Eye (tissue), 1 donor: ENCODE measurements at places on chromosomes 6 and 20.

DNA sequence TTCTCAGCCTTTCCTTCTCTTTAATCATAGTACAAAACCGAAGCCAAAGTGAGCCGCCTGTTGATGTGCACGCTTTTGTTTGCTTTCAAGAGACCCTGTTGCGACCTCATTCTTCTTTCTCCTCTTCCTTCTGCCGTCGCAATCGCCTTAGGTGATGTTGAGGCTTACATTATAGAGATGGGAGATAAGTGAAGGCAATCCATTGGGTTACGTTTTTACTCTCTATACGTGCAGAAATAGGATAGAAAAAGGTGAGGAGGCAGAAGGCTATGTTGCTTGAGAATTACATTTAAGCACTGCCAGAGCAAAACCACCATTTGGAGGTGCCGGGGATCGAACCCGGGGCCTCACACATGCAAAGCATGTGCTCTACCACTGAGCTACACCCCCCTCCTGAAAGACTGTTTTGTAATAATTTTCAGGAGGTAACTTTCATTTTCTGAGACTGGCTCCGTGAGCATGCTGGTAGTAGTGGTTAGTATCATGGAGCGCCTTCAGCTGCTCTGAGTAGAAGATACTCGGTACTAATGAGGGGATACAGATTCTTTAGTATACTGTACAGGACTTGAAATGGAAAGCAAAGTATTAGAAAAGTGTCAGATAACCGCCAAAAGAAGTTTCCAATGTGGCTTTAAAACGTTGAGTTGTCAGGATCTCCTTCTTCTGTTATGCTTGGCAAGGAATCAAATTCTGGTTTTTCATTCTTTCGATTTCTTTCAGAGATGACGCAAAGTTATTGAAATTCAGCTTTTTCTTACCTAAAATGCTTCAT is 165.6 kb downstream of the TRIM27 start:
- DNase-seq, result no peak

GRCh38 chr20:44730441-44730840 is 15.2 kb upstream of the KCNK15 start:
- peak; percentile 40 for DNase-seq

- DNase-seq, result no peak
Observed at GRCh38 chr6:26457264-26457805, 420 bp upstream of the BTN2A1 start.

DNA sequence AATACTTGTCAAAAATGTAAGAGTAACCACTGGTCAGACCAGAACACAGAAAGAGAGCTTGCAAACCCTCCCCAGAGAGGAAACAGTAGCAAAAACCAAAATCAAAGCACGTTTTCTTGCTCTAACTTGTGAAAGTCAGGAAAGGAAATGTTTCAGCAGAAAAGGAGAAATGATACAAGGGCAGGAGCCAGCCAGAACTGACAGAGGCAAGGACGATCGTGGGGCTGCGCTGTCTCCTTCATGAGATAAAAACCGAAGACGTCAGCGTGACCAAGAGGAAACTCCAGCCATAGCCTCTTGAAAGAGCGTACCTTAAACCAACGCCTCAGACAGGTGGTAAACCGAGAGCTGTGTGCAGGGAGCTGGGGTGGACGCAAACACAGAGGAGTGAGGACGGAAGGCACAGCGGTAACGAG is 27.5 kb downstream of the LAMA5 start:
- no peak for DNase-seq

DNA sequence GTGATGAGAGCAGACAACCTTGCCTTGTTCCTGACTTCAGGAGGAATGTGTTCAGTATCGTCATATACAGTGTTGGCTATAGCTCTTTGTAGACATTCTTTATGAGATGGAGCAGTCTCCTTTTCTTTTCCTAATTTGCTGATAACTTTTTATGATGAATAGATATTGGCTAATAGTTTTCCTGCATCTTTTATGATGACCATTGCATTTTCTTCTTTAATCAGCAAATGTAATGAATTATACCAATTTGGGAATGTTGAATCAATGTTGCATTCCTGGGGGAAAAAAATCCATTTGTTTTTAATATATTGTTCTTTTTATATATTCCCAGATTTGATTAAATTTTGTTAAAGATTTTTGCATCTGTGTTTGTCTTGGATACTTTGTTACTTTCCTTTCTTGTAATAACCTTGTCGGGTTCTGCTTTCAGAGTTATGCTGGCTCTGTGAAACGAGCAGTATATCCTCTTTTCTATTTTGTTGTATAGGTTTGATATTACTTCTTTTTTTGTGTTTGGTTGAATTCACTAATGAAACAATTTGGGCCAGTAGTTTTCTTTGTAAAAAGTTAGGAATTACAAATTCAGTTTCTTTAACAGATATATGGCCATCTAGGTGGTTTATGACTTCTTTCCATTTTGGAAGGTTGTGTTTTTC is 23.9 kb downstream of the KDM1B start:
- no peak for DNase-seq

DNA sequence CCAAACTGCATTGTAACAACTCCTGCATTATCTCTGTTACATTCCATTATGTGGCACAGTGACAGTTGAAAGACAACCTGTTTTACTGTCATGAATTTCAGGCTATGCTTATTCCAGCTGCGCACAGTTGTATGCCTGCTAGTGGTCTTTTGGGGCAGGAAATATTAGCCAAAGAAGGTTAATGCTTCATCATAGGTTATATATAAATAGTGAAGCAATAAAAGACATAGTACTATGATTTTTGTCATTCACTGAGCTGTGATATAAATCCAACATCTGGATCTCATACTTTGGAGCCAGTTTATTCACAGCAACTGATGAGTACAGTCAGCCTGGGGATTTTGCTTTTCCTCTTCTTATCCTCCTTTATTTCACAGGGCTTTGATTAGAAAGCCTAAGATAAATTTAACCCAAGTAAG is 55.6 kb downstream of the FILIP1 start:
- peak; percentile 22 for DNase-seq

DNA sequence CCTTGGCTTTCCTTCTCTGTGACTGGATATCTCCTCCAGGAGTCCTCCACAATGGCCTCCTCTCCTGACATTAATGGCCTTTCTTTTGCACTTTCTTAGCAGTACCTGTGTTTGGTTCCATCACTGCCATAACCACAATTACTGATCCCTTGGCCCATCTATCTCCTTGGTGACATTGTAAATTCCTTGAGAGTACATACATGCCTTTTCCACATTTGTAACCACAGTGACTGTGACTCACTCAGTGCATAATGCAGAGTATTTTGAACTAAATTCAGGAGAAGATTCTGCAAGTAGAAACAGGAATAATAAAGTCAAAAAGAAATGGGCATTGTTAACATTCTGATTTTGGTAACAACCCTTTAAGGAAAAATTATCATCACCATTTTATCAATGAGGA is 197.2 kb upstream of the SOX4 start:
- no peak for DNase-seq

DNA sequence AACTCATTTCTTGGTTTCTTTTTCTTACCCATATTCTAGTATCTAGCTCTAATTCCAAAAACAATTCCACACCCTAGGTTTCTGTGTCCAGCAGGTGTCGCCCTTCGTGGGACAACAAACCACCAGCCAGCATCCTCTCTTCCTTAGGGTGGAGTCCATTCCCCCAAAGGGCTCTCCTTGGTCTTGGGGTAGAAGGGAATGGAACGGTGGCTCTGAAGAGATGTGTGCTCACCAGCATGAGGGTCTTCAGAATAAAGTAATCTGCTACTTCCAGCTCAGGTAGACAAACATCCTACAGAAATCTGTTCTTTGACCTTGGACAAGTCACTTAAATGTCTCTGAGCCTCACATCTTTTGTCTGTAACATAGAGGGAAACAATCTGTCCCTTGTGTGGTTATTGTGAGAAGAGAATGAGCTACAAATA is 7.2 kb downstream of the HLA-DMB start:
- DNase-seq, result peak; percentile 86

DNA sequence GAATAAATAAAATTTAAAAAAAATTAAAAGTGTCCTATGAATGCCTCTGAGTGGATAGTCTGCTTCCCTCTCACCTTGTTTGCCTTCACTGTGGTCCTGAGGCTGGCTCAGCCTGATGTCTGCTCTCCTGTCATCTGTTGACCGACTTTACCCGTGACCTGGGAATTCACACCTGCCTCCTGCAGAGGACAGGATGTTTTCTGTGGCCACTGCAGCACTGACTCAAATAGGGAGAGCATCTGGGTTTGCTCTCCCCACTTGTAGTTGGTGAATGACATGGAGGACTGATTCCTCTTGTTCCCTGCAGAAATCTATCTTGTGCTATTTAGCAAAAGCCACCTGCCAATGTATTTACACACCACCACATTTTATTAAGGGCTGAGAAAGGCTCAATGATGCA is 52.4 kb upstream of the ERVFRD-1 start:
- no peak for DNase-seq

- no peak for DNase-seq
Observed at GRCh38 chr20:5773589-5773988, 23.4 kb downstream of the SHLD1 start.

DNA sequence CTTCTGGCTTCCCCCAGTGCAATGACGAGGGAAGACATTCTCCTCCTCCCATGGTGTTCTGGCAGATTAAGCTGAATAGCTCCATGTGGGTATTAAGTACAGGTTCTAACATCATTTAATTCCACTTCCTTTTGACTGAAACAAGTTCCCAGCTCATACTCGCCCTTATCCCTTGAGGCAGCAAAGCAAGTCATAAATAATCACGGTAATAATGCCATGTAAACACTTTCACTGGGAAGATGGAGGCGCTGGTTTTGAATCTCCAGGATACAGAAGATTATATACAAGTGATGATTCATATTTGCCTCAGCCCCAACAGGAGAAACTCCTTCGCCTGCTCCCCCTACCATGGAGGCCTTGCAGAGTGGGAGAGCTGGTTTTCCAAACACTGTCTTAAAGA is 141.3 kb downstream of the PXDC1 start:
- peak; percentile 33 for DNase-seq

GRCh38 chr6:135851442-135852271 is at the start of gene PDE7B:
PDE7B (plus strand) TSS chr6:135851701.
- peak; percentile 91 for DNase-seq
